Peyer's patch (tissue), 4 donors: ENCODE measurements at places on chromosomes 12 and 14.

DNA sequence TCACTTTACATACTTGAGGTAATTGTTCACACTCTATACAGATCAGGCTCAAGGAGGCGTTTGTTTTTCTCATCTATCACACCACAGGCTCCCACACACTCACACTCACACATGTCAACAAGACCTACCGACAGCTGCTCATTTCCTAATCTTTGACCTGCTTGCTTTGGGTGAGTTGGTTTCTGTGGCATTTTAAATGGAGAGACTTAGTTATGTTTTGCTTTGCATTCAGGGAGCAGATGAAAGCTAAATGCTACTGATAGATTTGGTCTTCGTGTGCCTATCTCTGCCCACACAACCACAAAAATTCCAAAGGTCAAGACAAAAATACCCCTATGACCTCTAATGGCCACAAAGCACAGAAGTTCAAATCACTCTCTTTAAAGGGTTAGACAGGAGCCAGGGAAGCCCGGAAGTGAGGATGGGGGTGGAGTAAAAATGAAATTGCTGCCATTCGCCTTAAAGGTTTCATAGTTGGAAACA, 203.5 kb upstream of the G2E3 start:
- DNase-seq = no peak

- no peak for DNase-seq
Observed at GRCh38 chr12:103780992-103781391, 60.0 kb downstream of the NT5DC3 start.

DNA sequence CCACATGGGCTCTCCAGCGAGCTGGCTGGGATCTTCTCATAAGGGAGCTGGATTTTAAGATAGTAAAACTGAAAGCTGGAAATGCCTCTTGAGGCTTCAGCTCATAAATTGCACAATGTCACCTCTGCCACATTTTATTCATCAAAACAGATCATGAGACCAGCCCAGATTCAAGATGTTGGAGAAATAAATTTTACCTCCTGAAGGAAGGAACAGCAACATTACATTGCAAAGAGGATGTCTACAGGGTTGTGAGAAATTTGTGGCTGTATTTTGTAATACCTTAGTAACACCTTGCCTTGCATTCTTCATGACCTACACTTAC, 43.1 kb upstream of the KRR1 start:
- no peak for DNase-seq

- no peak for DNase-seq
Observed at GRCh38 chr12:132276066-132276826, 53.1 kb downstream of the GALNT9 start.

DNA sequence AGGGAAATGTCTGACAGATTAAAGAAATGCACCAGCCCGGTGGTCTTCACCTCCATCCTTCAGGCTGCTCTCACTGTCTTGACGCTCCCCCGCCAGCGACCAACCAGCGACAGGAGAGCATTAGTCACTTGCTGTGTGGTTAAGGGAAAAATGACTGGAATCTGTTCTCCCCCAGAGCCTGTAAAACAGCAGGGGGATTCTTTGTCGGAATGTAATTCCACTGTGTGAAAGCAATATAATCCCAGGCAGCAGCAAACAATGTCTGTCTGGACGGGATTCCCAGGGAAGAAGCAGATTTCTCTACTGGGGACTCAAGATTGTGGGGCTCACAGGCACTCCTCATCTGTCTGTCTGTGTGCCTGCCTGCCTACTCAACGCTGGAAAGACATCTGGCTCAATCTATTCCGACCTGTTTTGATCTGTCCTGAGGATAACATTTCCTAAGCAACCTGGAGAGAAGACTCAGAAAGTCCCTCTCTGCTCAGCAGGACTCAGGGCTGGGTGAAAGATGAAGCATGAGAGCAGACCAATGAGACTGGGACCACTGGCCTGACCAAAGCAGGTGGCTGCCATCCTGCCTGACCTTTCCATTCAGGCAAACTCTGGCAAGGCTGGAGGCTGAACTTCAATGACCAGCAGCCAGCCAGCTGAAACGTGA, 54.6 kb downstream of the NUAK1 start:
- no peak for DNase-seq

- no peak for DNase-seq
Observed at GRCh38 chr14:95460647-95461478, 55.6 kb downstream of the SYNE3 start.

DNA sequence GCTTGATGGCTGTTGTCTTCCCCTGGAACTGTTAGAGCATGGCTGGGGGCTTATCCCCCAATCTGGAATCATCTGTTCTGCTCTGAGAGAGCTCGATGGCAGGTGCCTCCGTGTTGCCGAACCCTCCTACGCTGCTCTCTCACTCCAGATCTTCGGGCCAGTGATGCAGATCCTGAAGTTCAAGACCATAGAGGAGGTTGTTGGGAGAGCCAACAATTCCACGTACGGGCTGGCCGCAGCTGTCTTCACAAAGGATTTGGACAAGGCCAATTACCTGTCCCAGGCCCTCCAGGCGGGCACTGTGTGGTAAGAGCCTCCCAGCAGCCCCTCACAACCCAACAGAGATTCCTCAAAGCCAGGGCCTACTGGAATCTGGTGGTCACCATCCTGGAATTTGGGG, 33.0 kb downstream of the ALDH2 start:
- no peak for DNase-seq

DNA sequence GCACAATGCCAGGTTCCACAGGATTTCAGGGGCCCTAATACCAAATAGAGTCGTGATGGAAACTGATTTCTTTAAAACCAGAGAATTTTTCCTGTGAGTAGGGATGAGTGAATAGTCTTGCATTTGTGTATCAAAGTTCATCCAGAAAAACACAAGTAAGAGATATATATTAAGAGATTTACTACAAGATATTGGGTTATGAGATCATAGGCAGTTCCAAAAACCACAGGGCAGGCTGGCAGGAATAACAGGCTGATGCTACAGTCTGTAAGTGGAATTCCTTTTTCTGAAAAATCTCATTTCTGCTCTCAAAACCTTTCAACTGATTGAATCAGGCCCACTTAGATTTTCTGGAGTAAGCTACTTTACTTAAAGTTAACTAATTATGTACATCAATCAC, 1756.2 kb upstream of the SEL1L start:
- no peak for DNase-seq

GRCh38 chr14:93946104-93946503, 19.0 kb downstream of the FAM181A start:
- no peak for DNase-seq

DNA sequence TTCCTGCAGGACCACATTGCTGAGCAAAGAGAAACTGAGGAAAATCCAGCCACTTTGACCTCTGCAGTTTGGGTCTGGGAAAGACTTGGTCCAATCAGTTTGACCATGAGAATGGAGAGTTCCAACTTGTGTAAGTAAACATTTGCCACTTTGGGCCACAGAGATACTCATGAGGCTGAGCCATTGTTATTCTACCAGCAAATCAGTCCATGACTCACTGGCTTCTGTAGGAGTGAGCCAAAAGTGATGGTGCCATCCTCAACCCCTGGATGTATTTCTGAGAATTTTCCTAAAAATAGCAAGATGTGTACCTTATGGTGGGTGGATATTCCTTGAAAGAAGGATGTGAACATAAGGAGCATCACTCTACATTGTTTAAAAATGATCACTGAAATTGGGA, 192.9 kb upstream of the OR4E1 start:
- DNase-seq = no peak

GRCh38 chr12:93609281-93610192, 37.1 kb downstream of the SOCS2 start:
- no peak for DNase-seq
